ENCODE measurements at places on chromosomes 16 and 17.

GRCh38 chr17:83093506-83093905, 14.1 kb downstream of the METRNL start:
- DNase-seq: no peak

DNA sequence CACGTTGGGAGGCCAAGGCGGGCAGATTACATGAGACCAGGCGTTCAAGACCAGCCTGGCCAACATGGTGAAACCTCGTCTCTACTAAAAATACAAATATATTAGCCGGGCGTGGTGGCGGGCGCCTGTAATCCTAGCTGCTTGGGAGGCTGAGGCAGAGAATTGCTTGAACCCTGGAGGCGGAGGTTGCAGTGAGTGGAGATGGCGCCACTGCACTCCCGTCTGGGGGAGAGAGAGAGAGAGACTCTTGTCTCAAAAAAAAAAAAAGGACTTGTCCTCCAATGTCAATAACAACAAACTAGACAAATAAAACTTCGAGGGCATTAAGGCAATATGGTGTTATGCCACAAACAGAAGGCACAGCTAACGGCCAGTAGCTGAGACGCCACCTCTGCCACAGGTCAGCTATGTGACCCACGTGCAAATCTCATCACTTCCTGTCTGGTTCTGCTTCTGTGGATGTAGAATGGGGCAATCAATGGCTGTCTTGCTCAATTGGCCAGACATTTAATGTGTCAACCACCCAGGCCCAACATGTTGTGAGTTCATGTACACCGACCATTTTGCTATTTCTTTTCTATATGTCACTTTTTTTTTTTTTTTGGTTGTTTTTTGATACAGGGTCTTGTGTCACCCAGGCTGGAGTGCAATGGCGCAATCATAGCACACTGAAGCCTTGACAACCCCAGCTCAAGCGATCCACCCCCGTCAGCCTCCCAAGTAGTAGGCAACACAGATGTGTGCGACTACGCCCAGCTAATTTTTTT, 834 bp upstream of the TXNDC11 start:
- DNase-seq: no peak

DNA sequence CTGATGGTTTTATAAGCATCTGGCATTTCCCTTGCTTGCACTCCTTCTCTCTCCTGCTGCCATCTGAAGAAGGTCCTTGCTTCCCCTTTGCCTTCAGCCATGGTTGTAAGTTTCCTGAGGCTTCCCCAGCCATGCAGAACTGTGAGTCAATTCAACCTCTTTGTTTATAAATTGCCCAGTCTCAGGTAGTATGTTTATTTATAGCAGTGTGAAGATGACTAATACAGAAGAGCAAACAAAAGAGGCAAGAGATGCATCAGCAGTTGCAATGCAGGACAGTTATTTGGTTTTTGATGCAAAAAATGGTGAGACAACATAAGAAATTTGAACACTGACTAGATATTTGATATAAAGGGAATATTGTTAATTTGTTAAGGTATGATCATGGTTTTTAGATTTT, 16.8 kb downstream of the TMEM100 start:
- no peak for DNase-seq

DNA sequence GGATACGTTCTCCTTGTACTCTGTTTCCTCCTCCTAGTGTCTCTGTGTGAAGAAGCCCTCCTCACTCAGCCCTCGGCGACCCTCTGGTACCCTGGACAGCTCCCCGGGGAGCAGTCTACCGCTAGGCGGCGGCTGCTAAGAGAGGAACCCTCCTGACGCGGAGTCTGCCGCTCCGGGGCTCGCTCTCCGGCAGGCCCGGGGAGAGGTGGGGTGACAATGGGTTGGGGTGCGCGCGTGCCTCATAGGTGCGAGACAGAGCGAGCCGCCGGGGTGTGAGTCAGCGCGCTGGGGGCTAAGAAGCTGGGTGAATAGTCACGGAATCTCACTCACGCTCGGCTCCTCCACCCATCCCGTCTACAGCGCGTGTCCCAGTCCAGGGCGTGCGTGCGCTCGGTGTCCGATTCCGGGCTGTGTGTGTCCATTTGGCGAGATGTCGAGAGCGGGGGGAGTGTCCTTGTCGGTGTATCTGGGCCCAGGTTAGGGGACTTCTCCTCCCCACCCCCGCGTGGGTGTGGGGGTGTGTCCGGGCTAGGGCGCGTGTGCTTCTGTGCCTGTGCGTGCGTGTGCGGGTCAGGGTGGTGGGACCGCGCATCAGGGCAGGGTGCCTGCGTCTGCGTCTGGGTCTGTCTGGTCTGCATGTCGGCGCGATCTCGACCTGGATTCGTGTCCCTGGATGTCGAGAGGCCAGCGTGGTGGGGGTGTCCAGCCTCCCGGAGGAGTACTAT, 577 bp upstream of the HS3ST2 start:
- DNase-seq: no peak

DNA sequence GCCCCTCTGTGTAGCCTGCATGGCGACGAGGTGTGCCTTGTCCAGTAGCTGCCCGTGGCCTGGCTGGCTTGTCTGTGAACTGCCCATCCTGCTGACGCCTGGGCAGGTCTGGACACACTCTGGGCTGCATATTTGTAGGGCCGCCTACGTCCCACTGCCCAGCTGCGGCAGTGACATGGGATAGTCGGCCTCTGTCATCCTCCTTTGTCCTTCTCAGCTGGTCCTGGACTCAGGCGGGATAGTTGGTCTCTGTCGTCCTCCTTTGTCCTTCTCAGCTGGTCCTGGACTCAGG, 14.5 kb downstream of the CARD14 start:
- DNase-seq: no peak

GRCh38 chr17:50261051-50261915, 13.0 kb upstream of the TMEM92 start:
- no peak for DNase-seq

GRCh38 chr17:78653382-78653781, 76.2 kb upstream of the DNAH17 start:
- DNase-seq: no peak

GRCh38 chr17:69445132-69445531, 30.6 kb downstream of the MAP2K6 start:
- no peak for DNase-seq

Data from activated CD4-positive, alpha-beta T cell treated with anti-CD3 and anti-CD28 coated beads, Interleukin-2, amount 50 U/mL, for 4 hours (primary cell).